ENCODE measurements at places on chromosomes 16 and 17.

- no peak for DNase-seq
These were observed 346.6 kb upstream of the CCL2 start for GRCh38 chr17:33908363-33909064.

DNA sequence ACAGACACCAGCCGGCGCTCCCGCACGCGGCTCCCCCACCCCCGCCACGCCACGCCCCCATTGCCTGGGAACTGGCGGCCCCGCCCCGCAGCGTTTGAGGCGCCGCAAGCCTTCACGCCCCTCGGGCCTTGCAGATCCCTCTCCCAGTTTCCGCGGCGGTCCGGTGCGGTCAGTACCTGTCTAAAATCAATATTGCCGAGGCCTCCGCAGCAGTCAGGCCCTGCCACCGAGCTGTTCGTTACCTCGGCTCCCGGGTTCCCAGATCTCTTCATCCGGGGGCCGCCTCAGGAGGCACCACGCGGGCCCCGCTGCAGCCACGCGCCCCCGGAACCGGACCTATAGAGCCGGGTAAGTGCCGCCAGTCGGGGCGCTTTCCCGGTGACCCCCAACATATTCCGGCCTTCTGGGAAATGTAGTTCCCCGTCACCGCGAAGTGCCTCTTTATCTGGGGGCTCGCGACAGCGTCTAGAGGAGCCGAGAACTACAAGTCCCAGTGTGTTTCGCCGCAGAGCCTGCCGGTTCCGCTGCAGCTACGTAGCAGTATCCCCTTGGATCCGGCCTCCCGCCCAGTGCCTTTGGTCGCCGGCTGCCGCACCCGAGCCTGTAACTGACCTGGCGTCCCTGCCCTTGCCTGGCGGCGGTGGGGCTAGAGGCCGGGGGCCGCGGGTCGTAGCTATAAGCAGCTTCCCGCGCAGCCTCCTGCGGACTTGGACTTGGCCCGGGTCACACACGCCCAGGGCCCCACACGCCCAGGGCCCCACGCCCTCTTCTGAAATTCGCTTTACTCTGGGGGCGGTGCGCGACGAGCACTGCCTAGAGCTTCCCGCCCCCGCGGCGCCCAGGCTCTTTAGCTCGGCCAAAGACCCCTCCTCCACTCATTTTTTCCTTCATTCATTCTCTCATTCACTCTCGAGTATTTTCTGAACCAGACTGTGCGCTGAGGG is at the start of gene PEMT:
PEMT (minus strand) TSS at position 354 of the 944 bp plus-strand sequence; CDS start at position 272, 82 bp downstream.
- peak; percentile 98 for DNase-seq

DNA sequence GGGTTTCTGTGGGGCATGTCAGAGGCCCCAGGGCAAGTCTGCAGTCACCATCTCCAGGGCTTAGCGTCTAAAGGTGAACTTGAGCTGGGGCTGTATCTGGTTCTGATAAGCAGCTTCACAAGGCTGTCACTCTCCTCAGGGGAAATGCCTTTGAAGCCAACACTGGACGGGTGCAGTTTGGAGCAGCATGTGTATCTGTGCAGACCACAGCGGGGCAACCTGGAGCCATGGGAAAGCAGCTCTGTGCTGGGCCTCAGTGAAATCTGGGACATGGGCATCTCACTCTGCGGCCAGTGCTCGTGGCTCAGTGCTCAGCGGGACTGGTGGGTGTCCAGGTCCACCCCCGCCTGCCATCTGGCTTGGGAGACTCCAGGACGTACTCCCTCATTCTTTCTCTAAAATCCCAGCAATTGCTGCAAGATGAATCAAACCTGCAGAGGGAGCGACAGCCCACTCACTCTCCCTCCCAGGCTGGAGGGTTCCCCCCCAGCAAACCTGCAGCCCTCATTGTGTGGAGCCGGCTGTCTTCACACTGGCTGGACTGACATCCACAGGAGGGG is 63.5 kb downstream of the PRMT7 start:
- no peak for DNase-seq

- no peak for DNase-seq
These were observed 692 bp downstream of the PRR15L start for GRCh38 chr17:47956791-47957590.
